ENCODE measurements at places on chromosomes 4 and X.

DNA sequence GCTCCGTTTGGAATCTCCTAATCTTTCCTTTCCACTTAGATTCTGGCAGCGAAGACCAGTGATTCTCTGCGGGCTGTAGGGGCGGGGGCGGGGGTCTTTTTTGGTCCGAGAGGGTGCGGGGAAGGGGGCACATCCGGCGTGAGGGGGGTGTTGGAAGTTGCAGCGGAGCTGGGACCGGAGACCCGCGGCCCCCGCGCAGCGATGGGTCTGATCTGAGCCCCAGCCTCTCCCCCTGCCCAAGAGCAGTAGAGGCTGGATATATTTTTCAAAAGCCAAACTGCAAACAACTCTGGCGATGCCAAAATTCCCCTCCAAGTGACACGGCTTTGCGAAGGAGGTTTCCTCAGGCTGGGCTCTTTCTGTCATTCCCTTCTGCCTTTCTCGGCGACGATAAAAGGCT lies 355 bp downstream of the GRID2 start:
- DNase-seq: no peak

DNA sequence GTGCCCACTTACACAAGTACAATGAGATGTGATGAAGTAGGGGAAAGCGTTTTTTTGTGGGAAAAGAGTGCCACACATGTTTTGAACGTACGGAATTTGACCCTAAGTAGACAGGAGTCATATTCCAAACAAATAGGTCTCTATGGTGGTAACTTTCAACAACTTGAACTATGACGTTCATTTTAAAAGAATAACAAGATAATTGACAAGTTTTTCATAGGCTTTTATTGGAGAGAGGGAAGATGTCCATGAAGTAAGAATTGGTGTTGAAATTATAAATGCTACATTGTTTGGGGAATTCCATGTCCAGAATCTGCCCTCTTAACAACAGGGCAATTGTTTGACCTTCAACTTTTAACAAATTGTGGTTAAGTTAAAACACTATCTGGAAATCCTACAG lies 126.5 kb downstream of the GASK1B start:
- DNase-seq: no peak

GRCh38 chr4:56698329-56698728 lies 17.2 kb upstream of the HOPX start:
- no peak for DNase-seq

DNA sequence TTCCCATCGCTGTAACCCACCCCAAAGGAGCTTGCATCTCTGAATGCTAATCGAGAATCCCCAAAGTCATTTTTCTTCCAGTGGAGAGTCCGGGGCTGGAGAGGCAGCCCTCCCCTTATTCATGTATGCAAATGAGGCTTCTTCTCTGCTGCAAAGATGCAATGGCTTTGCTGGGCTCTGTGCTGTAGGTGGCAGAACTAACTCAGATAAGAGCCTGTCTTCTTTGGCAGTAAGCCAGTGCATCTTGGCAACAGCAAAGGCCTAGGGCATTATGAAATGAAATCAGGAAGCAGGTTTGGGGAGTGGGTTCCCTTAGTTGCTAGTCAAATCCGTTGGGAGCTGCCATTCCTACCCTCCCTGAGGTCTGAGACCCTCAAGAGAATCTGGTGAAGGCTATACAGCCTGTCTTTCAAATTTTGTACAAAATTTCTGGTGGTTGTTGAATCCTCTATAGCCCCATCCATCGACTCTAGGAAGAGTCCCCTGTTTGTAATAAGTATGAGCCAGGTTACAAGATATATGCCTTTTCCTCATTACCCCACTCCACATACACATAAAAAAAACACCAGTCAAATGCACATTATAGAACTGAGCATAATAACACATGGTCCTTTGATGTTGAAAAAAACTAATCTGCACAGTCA lies 290.6 kb upstream of the TAPT1 start:
- no peak for DNase-seq

- DNase-seq: no peak
Measured at GRCh38 chr4:58061967-58062366, 951.8 kb upstream of the IGFBP7 start.

DNA sequence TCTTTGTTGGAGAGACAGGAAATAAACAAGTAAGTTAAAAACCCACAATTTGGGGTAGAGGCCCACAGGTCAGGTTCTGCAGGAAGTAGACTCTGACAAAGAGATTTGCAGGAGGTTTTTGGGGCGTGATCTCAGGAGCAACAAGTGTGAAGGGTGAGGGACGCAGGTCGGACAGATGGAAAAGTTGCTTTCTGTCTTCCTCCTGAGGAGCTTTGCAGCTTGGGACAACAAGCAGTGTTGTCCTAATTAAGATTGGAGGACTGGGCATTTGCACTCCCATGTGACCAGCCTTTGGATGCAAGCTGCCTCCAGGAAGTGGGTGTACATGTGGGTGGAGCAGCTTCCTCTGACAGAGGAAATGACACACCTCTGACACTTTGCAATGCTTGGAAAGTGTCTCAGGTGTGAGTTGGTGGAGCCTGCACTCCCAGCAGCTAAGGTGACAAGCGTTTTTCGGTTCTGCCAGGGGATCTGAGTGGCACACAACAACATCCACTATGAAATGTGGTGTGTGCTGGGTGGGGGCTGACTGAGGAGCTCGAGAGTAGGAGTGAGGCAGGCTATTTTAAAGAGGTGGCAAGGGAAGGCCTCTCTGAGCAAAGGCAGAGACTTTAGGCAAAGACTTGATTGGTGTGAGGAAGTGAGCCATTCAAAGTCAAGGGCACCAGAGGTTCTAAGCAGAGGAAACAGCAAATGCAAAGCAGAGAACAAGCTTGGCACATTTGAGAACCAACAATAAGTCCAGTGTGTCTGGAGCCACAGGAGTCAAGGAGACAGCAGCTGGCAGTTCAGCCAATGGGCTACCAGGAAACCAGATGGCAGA lies 339.8 kb upstream of the GATB start:
- no peak for DNase-seq

- DNase-seq: no peak
Measured at GRCh38 chrX:65696613-65697012, 29.2 kb downstream of the MSN start.

GRCh38 chr4:79584902-79585301 lies 176.9 kb upstream of the GK2 start:
- no peak for DNase-seq

All from brain pericyte (primary cell).